ENCODE measurements at places on chromosomes 3 and 15.

DNA sequence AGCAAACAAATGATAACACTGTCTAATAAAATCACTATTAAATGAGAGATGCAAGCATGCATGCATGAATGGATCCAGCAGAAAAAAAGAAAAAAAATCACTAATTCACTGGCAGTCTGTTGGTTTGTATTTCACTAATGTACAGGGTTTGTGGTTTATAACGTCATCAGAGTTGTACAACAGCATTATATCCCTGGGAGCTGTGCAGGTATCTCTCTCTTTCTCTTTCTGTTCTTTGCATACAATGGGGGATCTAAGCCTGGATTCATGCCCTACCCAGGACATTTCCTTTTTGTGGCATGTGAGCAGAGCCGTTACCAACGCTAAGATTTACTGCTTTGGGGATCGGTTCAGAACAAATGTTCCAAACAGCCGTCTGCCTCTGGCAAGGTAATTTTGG, 229.5 kb downstream of the SOX2 start:
- no peaks in the 10 kb centered on the region for H3K36me3 ChIP-seq
- H3K27me3 ChIP-seq: no peaks in the 10 kb centered on the region
- no peak overlapping the region for H3K27ac ChIP-seq
- no peak overlapping the region for H3K4me3 ChIP-seq
- no peak for DNase-seq
- H3K4me1 ChIP-seq: peaks cover 33% of the 10 kb centered on the region

DNA sequence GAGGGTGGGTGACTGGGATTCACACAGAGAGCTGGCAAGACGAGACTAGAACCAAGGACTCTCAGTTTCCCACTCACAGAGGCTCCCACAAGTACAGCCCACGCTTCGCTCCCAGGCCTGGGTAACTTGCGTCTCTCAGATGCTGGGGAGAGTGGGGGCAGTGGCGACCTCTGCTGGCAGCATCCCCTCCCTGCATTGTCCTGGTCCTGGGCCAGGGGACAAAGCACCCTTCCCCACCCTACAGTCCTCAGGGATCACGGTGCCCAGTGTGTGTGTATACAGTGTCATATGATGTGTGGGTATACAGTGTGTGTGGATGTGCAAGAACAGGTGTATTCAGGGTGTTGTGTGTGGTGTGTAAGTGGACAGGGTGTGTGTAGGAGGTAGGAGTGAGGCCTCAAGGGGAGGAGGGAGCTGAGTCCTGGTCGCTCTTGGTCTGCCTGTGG, 12.8 kb downstream of the VILL start:
- H3K27me3 ChIP-seq: peaks cover 4% of the 10 kb centered on the region
- no peaks in the 10 kb centered on the region for H3K36me3 ChIP-seq
- H3K4me3 ChIP-seq: no peak overlapping the region
- H3K4me1 ChIP-seq: no peaks in the 10 kb centered on the region

DNA sequence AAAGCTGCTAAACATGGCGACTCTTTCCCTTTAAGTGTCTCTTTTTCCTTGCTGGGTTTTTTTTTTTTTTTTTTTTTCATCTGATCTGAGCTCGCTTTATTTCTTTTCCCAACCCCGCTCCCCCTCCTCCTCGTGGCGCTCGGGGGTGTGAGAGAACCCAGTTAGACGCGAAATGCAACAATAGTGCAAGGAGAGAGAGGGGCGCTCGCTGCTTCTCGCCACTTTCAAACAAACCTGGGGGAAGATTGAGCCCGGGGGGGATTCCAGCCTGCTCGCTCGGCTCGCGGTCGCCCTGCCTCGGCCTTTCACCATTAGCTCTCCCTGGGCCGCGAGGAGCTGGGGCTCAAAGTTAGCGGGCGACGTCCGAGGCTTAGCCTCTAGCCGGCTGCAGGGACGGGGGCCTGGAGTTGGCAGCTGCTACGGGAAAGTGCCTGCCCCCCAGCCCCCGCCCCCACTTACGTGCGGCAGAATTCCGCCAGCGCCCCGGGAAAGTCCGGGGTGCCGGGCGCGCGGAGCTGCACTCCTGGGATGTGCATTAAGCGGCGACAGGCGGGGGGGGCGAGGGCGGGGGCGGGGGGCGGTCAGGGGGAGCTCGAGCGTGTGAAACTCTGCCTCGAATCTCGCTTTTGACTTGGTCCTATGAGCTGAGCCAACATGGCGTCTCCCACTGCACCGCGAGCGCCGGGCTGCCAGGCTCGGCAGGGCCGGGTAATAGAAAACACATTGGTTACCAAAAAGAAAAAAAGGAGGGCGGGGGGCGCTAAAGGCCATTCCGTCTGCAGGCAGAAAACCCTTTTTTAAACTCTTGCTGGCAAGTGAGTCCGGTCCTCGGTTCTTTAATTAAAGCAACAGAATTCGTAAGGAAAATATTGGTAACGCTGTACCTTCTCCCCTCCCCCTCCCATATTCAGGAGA, 10.4 kb downstream of the NR2F2 start:
- peak overlapping the region; percentile 95 for H3K27ac ChIP-seq
- H3K4me3 ChIP-seq: peak overlapping the region; percentile 92
- peaks cover 11% of the 10 kb centered on the region for H3K27me3 ChIP-seq
- peak; percentile 90 for DNase-seq
- peaks cover 70% of the 10 kb centered on the region for H3K4me1 ChIP-seq

DNA sequence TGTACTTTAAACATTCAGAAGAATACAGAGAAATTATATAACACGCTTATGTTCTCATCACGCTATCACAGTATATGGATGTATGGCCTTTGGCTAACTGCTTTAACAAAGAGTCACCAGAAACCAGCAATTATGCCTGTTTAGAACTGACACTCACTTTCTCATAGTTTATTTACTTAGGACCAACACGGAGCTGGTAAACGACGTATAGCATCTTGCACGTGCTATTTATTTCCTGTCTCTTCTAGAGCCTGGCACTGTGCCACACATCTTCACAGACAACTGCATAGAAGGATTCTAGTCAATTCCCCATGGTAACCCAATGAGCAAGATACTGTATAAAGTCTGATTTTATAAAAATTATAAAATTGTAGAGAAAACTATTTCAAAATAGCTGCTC, 43.6 kb downstream of the TBC1D2B start:
- H3K4me1 ChIP-seq: no peaks in the 10 kb centered on the region
- H3K36me3 ChIP-seq: no peaks in the 10 kb centered on the region
- DNase-seq: no peak
- H3K27ac ChIP-seq: no peak overlapping the region
- no peak overlapping the region for H3K4me3 ChIP-seq
- H3K27me3 ChIP-seq: no peaks in the 10 kb centered on the region

DNA sequence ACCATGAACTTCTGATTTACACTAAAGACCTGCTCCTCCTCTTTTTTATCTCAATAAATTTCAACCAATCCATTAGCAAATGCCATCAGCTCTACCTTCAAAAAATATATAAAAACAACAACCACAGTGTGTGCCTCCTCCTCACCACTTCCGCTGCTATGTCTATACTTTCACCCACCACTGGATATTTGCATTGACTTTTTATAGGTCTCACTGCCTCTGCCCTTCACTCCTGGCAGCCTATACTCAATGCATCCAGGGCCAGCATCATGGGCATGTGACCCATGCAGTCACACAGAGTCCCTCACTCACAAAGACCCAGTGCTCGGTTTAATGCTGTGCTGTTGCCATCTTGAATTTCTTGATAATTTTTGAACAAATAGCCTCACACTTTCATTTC, 53.5 kb upstream of the CCDC54 start:
- H3K4me1 ChIP-seq: peaks cover 7% of the 10 kb centered on the region
- H3K36me3 ChIP-seq: no peaks in the 10 kb centered on the region
- no peaks in the 10 kb centered on the region for H3K27me3 ChIP-seq
- no peak overlapping the region for H3K27ac ChIP-seq
- H3K4me3 ChIP-seq: no peak overlapping the region
- no peak for DNase-seq

GRCh38 chr15:80536231-80536630, 132.0 kb downstream of the ARNT2 start:
- no peak for DNase-seq
- H3K27ac ChIP-seq: no peak overlapping the region
- H3K4me3 ChIP-seq: no peak overlapping the region
- no peaks in the 10 kb centered on the region for H3K36me3 ChIP-seq

DNA sequence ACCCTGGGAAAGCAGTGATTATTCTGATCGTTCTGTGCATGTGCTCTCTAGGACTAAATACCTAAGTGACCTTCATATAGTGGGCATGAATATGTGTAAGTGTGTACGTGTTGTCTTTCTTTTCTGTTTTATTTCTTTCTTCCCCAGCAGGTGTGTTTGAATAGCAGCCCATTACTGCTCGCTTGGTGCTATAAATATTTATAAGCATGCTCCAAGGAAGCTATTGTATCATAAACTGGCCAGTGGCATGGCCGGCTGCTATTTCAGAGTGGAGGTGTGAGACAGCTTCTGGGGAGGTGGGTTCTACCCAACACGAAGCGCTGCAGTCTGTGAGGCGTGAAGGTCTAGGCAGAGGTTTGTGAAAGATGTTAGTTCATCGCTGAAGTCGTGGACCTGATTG, 641.8 kb downstream of the NTRK3 start:
- H3K36me3 ChIP-seq: no peaks in the 10 kb centered on the region
- no peak overlapping the region for H3K4me3 ChIP-seq
- no peaks in the 10 kb centered on the region for H3K4me1 ChIP-seq
- H3K27ac ChIP-seq: no peak overlapping the region

GRCh38 chr3:106759731-106760130, 617.5 kb upstream of the CCDC54 start:
- H3K4me1 ChIP-seq: no peaks in the 10 kb centered on the region
- no peaks in the 10 kb centered on the region for H3K27me3 ChIP-seq
- DNase-seq: no peak
- no peak overlapping the region for H3K27ac ChIP-seq

DNA sequence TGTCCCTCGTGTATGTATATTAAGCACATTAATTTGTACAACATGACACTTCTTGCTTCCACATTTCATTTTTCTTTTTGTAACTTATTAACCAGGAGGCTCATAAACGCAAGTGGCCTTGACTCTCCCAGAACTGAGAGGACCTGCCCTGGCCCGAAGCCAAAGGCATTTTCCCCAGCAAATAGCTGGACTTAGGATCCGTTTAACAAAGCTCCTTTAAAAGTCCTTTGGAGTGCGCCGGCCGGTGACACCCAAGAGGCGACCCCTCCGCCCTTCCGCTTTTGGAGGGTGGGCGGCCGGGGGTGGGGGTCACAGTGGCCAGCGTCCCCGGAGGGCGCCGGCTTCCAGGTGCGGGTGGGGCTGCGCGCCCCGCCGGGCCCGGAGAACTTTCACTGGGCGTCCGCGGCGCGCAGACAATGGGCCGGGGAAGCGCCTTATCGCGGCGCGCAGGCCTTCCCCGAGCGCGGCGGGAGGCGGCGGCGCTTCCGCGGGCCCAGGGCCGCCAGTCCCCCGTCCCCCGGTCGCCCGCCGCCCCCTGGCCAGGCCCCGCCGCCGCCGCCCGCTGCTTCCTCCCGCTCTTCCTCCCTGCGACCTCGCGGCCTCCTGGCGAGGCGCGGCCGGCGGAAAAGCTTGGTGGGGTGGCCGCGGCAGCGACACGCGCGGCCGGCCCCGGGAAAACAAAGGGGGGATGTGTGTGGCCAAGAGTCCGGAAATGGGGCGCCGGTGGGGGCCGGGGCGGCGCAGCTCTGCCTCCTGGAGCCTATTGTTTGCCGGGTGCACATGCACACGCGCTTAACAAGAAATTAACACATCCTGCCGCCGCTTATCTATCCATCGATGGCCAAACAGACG, 613.4 kb downstream of the MCTP2 start:
- peaks cover 9% of the 10 kb centered on the region for H3K4me1 ChIP-seq
- DNase-seq: peak; percentile 76

DNA sequence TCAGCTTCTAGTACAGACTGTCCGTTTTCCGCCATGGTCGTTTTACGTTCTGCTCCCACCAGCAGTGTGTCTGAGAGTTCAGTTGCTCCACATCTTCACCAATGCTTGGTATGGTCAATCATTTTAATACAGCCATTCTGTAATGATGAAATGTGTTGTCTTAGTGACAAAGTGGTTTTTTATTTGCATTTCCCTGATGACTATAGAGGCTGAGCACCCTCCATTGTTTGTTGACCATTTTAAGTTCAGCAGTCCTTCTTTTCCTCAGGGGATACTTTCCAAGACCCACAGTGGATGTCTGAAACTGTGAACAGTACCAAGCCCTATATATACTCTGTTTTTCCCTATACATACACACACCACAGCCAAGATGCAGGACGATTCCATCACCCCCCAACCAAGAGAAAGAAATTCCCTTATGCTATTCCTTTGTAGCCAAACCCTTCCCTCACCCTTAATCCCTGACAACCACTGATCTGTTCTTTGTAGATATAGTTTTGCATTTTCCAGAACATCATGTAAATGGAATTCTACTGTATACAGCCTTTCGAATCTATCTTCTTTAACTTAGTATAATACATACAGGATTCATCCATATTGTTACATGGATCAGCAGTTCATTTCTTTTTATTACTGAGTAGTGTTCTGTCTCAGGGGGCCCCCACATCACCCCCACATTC, 55.9 kb downstream of the C3orf20 start:
- H3K4me1 ChIP-seq: no peaks in the 10 kb centered on the region
- no peak overlapping the region for H3K4me3 ChIP-seq
- peaks cover 5% of the 10 kb centered on the region for H3K27me3 ChIP-seq
- H3K36me3 ChIP-seq: no peaks in the 10 kb centered on the region
- DNase-seq: no peak

DNA sequence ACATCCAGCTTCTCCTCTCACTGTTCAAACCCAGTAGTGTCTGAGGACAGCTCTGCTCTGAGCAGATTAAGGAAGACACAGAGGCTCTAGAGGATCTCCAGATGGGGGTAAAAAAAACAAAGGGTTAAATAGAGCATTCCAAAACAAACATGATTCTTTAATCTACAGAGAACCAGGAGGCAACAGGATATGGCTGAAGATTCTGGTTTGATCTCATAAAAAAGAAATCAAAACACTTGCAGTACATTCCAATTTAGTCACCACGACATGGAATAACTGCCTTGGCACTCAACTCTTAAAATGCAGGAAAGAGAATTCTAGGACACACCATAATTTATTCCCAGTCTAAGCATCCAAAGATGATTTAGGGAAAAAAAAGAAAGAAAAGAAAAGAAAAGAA, 32.0 kb downstream of the TM4SF4 start:
- H3K27me3 ChIP-seq: no peaks in the 10 kb centered on the region
- DNase-seq: no peak
- H3K36me3 ChIP-seq: no peaks in the 10 kb centered on the region
- peaks cover 4% of the 10 kb centered on the region for H3K4me1 ChIP-seq

DNA sequence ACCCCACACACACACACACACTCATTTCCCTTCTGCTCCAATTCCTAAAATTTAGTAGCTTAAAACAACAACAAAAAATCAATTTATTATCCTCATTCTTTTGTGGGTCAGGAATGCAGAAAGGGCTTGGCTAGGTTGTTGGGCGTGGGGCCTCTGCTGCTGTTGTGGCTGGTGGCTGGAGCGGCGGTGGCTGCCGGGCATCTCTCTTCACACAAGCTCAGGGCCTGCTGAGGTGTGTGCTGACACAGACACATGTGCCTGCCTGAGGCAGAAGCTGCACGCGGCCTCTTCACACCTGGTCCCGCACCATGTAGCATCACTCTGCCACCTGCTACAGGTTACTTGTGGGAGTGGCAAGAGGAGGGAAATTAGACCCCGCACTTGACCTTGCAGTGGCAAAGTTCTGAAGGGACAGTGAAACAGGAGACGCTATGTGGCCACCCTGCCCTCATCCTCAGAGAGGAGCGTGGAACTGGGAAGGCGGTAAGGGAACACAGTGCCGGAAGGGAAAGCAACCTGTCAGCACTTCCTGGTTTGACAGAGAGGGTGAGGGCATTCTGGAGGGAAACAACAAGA, 64.0 kb upstream of the PRR20G start:
- H3K27me3 ChIP-seq: no peaks in the 10 kb centered on the region
- no peak overlapping the region for H3K4me3 ChIP-seq
- DNase-seq: no peak
- H3K27ac ChIP-seq: no peak overlapping the region
- H3K36me3 ChIP-seq: no peaks in the 10 kb centered on the region
- H3K4me1 ChIP-seq: no peaks in the 10 kb centered on the region

Measured in neural progenitor cell (in vitro differentiated cells).